ENCODE measurements at places on chromosomes 5 and 9.

GRCh38 chr5:40364441-40364840 is 315.3 kb upstream of the PTGER4 start:
- no peak for DNase-seq

DNA sequence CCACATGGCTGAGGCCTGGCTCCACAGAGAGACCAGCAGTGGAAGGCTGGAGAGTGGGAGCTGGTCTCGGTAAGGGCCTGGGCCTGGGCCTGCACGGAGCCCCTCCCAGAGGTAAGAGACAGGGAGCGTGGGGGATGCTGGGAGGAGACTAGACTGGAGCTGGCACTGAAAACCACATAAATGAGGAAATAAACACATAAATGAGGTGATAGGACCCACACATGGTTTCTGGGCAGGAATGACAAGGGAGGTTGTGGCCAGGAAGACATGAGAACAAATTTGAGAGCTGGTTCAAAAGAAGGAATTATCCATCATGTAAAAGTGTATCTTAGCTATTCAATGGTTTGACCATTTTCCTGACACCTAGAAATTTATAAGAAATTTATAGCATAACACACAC is 451.7 kb upstream of the DAP start:
- DNase-seq, result no peak

DNA sequence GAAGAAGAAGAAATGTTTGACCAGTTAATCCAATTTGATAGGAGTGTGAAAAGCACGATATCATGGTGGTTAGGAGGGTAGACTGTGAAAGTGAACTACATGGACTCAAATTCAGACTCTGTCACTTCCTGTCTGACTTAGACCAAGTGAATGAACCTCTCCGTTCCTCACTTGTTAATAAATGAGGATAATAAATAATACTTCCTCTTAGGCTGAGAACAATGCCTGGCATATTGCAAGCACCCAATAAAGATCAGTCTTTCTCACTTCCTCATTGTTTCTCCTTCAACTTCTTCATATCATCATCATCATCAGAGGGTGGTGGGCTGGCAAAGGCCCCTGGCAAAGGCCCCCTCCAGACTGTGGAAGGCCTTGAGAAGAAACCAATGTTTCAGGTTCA is 148.7 kb downstream of the CDK5RAP2 start:
- no peak for DNase-seq

- DNase-seq, result no peak
These were observed 1216.2 kb downstream of the MAT2B start for GRCh38 chr5:164721656-164722055.

DNA sequence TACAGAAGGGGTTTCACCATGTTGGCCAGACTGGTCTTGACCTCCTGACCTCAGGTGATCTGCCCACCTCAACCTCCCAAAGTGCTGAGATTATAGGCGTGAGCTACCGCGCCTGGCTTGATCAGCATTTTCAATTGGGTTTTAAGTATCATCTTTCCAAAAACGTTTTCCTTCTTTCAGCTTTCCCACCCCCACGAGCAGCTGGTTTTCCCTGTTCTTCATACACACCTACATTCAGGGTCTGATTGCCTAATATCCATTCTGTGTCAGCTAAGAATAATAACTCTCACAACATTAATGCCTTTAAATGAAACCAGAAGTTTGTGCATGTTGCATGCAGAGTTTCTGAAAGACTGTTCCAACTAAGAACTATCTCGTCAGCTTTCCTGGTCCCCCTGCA is 38.3 kb downstream of the RFK start:
- DNase-seq, result no peak

- DNase-seq, result no peak
These were observed 404.3 kb downstream of the RAB3C start for GRCh38 chr5:58987193-58987592.

DNA sequence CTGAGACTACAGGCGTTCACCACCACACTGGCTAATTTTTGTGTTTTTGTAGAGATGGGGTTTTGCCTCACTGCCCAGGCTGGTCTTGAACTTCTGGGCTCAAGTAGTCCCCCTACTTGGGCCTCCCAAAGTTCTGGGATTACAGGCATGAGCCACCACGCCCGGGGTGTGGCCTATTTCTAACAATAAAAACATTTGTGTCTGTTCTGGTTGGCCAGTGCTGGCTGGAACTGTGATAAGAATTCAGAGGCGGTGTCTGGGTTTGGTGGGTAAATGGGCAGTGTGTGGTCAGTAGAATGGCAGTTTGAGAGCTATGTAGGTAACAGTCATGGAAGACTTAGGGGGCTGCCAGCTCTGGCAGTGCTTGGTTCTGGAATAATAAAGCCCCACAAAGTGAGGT is 46.9 kb upstream of the SYNPO start:
- no peak for DNase-seq

GRCh38 chr5:75046366-75047142 is 5.8 kb downstream of the GCNT4 start:
- no peak for DNase-seq

DNA sequence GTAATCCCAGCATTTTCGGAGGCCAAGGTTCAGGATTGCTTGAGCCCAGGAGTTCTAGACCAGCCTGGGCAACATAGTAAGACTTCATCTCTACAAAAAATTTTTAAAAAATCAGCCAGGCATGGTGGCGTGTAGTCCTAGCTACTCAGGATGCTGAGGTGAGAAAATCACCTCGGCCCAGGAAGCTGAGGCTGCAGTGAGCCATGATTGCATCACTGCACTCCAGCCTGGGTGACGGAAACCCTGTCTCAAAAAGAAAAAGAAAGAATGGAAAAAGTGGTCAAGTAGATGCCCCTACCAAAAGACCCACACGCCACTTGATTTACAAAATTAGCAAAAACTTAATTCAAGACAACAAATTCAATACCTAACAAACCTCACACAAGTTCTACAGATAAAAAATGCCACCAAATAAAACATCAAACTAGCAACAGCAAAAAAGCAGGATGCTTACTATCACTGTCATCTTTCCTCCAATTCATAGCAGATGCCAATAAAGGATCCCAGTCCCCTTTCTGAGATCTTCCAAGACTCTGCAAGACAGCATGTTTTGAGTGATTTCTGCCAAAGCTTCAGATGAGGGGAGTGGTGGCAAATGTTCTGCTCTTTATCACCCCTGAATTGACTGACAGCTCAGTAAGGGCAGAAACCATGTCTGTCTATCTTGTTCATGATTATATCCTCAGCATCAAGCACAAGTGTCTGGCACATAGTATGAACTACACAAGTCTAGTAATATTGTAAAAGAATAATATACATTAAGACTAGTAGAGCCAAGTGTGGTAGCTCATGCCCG is 34.2 kb upstream of the TESK1 start:
- DNase-seq, result no peak

All from caudate nucleus (tissue), 63 donors.